ENCODE measurements at places on chromosomes 2 and 18. TPM values are rescaled to one million over a fixed set of nuclear protein-coding genes. Genes with fewer than 3 reads are reported as not detected.

The ALPP gene
- total RNA-seq: not detected

The PDE1A gene
- total RNA-seq: 20.0 TPM

The METAP1D gene
- total RNA-seq: 6.6 TPM

The CRIM1 gene
- total RNA-seq: 177 TPM

The PROKR1 gene
- total RNA-seq: not detected

The PDCL3 gene
- 18.4 TPM for total RNA-seq

The ALLC gene
- not detected for total RNA-seq

The SH2D6 gene
- 1.4 TPM for total RNA-seq

The CREG2 gene
- 5.2 TPM for total RNA-seq

The HOXD8 gene
- total RNA-seq: 4.4 TPM

The TLX2 gene
- not detected for total RNA-seq

The BIN1 gene
- total RNA-seq: 46.1 TPM

The PLB1 gene
- 3.1 TPM for total RNA-seq

The FZD7 gene
- total RNA-seq: 33.4 TPM
